ENCODE measurements at places on chromosomes 6 and 20.

DNA sequence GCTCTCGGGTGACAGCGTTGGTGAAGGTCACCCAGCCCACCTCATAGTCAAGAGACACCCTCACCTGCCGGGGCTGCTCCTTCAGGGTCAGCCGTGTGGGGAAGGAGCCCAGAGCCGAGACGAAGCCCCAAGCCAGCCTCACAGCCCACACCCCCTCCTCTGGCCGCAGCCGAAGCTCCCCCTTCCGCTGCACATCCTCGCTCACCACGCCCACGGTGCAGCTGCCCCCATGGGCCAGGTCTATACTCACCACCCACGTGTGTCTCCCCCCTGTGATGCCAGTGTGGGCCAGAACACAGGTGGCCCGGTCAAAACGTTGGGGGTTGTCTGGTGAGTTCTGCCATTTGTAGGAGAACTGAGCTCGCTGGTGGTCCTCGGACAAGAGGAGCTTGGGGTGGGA lies 7.0 kb downstream of the TRIM10 start:
- ATAC-seq, result no peak

GRCh38 chr20:38726804-38727606 lies 2.7 kb downstream of the SLC32A1 start:
- no peak for ATAC-seq

DNA sequence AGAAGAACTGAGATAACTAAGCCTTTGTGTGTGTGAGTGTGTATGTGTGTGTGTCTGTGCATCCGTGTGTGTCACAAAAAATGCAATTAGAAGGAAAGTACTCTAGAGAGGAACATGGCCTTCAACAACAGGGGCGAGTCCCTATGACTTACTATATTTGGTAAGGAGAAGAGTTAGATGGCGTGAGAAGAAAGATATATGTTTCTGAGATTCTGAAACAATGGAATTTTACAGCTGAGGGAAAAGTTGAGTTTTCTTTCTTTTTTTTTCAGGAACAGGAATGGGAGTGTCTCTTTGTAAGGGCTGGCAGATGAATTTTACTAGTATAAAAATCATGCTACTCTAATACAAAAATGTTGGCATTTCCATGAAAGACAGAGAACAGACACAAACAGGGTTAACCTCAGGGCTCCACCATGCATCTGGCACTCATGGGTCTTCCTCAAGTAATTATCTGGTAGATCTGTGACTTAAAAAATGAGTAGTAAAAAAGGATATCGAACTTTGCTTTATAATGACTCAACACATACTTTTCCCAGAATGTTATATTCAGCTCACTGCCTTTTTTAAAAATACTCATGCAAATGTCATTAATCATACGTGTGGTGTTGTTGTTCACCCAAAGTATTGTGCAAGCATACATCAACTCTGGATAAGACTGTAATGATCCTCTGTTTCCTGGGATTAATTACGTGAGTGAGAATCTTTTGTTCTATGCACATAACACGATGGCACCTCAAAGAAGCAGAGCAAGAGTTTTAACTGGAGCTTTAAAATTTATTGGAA lies 12.8 kb upstream of the SASH1 start:
- ATAC-seq, result no peak

GRCh38 chr6:125188037-125188436 lies 34.5 kb downstream of the TPD52L1 start:
- ATAC-seq, result no peak

DNA sequence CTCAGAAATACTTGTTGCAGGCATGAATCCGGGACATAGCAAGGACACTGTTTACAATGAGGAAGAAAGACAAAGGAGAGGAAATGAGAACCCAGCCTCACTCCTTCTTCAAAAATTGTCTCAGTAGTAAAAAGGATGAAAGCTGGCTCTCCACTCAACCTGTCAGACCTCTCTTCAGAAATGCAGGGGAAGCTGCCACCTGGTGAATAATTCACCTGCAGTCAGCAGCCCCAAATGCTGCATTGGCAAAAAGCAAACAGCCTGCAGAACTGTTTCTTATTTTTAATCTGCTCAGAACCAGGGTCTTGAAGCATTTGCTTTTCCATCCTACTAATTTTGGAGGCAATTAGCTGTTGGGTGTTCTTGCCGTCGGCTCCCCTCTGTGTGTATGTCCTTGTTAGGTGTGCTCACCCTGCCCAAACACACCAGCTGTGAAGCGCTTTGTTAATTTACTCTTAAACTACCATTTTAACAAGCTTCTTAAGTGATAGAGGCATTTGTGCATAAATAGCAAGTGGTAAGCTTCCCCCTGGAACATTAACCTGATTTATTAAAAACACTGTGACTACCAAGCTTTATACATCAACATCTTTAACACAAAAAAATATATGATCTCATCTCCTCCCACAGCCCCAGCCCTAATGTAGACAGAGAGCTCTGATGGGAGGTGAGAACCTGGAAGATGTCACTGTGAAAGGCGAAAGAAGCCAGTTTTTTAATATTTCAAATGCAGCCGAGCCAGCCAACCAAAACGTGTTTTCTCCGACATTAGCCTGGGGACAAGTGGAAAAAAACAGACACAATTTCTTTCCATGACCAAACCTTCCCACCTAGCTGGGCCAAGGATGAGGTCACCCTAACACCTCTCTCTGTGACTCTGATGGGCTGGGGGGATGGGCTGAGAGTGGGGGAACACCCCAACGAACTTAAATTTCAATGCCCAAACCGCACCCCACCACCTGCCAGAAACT lies 451.0 kb upstream of the SULF2 start:
- no peak for ATAC-seq

Measured in activated CD4-positive, CD25-positive, alpha-beta regulatory T cell treated with anti-CD3 and anti-CD28 coated beads, Interleukin-2, amount 50 U/mL, for 24 hours (primary cell).